ENCODE measurements at places on chromosomes 2 and 18.

- no peak for DNase-seq
These were observed 2119.6 kb upstream of the PIK3C3 start for GRCh38 chr18:39835303-39836030.

DNA sequence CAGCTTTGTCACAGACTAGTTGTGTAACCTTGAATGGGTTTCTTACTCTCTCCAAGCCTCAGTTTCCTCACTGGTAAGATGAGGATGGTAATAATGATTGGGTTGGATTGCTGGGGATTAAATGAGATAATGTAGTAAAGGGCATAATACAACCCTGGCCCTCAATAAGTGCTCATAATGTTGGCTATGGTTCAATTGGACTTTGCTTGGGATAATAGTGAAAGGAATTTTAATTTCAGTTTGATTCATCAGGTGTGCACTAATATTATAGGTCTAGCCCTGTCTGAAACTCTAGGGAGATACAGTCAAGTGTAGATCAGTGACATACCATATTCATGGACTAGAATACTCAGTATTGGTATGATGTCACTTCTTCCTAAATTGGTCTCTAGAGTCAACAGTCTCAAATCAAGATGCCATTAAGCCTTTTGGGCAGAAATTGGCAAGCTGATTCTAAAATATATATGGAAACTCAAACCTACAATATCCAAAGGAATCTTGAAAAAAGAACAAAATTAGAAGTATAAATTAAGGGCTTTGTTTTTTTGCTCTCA, 161.4 kb downstream of the SMAD7 start:
- no peak for DNase-seq

GRCh38 chr2:119482481-119483394, 41.5 kb downstream of the SCTR start:
- no peak for DNase-seq

GRCh38 chr2:120226316-120226715, 3.1 kb upstream of the TMEM185B start:
- no peak for DNase-seq

DNA sequence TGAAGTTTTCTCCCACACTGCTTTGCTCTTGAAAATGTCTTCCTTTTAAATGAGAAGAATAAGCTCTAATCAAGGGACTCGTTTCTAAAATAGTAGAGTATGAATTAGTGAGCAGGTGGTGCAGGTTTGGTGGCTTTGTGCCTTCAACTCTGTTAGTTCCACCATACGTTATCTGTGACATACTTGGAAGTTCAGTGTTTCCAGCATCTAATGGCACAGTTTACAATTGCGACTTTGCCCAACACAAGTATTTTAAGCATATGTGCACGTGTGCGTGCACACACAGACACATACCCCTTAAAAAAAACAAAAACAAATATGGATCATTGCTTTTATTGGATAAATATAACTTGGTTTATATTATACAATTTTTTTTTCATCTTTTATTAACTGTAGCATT, 111.8 kb downstream of the RAB3GAP1 start:
- no peak for DNase-seq

DNA sequence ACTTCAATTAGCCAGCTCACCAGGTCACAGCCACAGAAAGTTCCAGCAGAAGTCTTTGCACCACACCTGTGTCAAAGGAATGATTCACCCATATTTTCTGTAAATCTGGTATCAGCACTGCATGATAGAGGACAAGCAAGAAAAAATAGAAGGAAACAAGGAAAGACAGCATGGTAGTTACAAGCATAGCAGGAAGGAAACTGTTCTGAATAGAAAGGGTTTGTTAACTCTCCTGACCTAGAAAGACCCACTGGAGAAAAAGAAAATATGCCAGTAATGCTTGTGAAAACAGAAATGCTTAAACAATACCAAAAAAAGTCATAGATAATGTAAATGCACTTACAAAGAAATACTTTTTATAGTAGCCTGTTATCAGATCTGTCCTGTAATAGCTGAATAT, 40.8 kb downstream of the SCRN3 start:
- DNase-seq = no peak

GRCh38 chr2:73406996-73407395, 21.4 kb downstream of the ALMS1 start:
- no peak for DNase-seq

GRCh38 chr2:70418514-70418913, 116.6 kb upstream of the FAM136A start:
- no peak for DNase-seq

DNA sequence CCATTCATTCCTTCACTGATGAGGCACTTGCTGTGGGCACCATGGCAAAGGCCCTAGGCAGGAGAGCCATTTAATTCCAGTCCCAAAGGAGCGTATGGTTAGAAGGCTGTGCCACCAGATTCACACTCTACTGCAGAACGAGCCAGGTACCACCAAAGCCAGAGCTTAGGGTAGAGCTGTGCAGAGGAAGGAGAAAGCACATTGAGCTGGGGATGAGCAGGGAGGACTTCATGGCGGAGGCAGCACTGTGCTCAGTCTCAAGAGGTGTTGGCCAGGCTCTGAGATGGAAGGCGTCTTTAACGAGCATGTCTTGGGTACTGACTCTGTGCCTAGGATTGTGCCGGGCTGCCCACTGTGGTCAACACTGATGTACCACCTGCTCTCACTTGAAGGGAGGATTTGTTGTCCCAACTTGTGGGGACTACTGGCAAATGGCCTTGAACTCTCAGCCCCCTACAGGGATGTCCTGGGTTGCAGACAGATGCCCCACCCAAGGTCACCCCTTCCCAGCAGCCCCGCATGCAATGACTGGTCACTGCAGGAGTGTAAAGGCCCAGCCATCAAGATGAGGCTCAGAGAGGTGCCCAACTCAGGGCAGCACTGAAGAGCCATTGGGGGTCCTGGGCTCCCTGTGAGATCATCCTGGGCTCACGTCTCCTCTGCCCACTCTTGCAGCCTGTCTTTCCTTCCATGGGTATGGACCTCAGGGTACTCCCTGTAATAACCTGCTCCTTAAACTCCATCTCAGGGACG, 251.4 kb downstream of the GLI2 start:
- DNase-seq = no peak

DNA sequence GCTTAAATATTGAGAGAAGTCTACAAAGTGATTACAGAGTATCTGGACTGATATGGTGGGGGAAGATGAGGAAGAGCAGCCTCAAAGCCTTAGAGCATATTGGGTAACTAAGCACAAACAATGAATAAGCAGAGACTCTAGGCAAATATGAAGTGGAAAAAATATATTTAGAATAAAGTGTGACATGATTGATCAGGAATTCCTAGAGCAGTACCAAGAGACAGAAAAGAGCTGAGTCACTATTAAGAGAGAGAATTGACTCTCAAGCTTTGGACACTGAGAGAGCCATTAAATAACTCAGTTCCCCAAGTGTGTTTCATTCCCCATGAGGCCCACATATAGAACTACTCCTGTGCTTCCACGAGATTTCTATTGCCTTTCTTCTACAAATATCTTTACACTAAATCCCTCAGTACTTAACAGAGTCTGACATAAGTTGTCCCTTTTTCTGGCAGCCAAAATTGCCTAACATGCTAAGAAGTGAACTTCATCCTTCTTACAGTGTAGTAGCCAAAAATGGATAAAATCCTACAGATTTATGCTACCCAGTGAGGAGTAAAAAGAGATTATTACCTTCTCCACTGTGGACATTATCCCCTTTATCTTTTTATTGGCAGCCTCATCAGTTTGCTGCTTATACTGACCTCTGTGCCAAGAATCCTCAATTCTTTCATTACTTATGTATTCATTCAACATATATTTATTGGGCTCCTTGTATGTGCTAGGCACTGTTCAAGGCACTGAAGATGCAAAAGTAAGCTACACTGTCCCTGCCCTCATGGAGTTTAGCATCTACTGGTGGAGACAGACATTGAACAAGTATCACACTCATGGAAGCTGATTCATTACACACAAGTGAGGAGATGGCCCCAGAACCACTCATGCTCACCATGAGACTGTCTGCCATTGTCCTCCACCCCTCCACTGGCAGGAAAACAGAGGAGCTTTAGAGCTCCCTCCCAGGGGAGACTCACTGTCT, 45.4 kb downstream of the SLC40A1 start:
- no peak for DNase-seq

DNA sequence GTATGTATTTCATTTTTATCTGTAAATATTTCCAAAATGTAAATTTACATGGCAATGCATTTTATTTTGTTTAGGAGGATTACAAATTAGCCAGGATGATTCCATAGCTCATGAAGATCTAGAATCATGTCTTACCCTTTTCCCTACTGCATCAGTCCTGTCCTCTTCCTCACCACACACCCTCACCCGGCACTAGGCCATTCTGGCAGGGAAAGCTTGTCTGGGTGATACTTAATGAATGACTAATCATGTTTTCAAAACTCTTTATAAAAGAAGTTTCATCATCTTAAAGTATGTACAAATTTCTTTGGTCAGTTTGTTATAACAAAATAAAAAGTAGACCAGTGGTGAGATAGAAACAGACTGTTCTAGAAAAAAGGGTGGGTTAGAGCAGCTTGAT, 283.3 kb upstream of the VWC2L start:
- DNase-seq = no peak

- no peak for DNase-seq
These were observed 23.8 kb upstream of the SLC38A11 start for GRCh38 chr2:164979113-164979512.

GRCh38 chr2:197851451-197851850, 47.1 kb downstream of the PLCL1 start:
- no peak for DNase-seq

GRCh38 chr2:217685255-217685605, 317.6 kb downstream of the TNS1 start:
- no peak for DNase-seq
